ENCODE measurements at places on chromosomes 1 and 21.

GRCh38 chr1:11330411-11330810 lies 57.4 kb downstream of the UBIAD1 start:
- DNase-seq: no peak

DNA sequence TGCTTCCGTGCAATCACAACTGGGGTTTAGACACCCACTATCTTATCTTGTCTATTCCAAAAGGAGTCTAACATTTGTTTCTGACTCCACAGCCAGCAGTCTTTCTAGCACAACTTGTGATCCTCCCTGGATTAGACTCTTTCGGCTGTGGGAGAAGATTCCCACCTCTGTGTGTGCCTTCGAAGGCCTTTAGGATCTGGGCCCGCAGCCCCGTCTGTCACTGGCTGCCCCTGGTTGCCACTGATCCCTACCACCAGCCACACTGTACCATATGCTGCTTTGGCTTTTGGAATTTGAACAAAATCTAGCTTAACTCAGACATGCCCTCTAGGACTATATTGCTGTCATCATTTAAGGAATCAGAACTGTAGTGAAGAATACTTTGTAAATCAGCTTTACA lies 18.0 kb downstream of the NTPCR start:
- no peak for DNase-seq

- no peak for DNase-seq
Measured at GRCh38 chr1:99119188-99119587, 114.5 kb upstream of the PLPPR5 start.

DNA sequence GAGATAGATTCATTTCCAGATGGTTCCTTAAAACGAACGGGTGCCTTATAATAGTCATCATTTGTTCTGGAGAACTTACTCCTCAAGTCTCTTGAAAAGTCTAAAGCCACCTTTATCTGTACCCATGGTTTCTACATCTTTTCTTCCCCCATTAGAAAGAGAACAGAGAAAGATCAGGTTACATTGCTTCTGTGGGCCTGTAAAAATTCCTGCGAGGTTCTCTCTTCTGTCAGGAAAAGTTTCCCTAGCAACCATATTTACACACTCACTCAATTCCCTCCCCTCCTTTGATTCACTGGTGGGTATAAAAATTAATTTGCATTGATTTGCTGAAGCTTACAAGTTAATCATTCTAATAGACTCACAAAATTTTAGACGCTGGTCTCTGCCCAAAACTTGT lies 6.7 kb downstream of the PHC2 start:
- DNase-seq: no peak

GRCh38 chr1:213003256-213003655 lies 12.4 kb downstream of the ANGEL2 start:
- DNase-seq: no peak

GRCh38 chr1:41222496-41222895 lies 19.6 kb downstream of the SCMH1 start:
- DNase-seq: no peak

All from activated CD4-positive, CD25-positive, alpha-beta regulatory T cell treated with anti-CD3 and anti-CD28 coated beads, Interleukin-2, amount 50 U/mL, for 72 hours (primary cell).